ENCODE measurements at places on chromosomes 5 and 9. TPM values are rescaled to one million over a fixed set of nuclear protein-coding genes. Genes with fewer than 3 reads are reported as not detected.

Gene TNC
- total RNA-seq: 1.7 TPM

- no peak for DNase-seq
Observed at GRCh38 chr9:114602620-114603019, 8.5 kb upstream of the TMEM268 start.

Gene DOCK8
- total RNA-seq: 22.6 TPM

- DNase-seq: peak; percentile 63
Observed at GRCh38 chr5:174935854-174936474, 211.6 kb downstream of the MSX2 start.

DNA sequence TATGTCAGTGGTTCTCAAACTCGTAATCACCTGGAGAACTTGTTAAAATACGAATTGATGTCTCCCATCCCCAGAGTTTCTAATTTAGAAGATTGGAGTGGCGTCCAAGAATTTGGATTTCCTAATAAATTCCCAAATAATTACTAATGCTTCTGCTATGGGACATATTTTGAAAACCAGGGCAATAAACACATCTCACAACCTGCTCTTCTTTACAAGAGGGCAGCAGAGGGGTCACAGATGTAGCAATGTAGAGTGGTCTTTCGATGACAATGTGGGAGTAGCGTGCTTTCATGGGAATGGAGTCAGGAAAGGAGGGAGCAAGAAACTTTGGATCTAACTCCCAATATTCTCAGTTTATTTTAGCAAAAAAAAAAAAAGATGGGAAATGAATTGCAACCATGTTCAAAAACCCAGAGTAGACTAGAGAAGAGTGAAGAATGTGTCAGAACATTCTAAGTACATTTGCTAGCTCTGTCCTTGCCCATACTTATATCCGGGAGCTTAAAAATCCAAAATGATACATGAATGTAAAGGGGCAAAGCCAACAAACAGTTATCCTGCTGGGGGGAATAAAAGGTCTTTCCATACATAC, 33.8 kb upstream of the ALDH1A1 start:
- no peak for DNase-seq

DNA sequence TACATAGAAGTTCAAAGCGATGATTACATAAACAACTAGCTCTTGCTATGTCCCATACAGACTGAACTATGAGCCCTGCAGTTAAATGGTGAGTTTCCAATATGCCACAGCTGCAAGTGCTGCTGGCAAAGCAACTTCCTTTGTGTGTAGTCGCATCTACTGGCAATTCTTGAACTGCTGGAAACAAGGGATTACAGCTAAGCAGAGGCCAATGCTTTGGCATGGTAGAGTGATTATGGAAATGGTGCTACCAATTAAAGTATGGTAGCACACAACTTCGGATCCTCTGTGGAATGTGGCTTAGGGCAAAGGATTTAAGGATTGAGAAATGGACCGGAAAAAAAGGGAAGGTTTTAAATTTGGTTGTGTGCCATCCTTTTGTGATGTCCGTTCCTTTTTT, 856.6 kb downstream of the MAT2B start:
- DNase-seq: no peak

- DNase-seq: no peak
Observed at GRCh38 chr9:126508928-126509327, 104.8 kb upstream of the LMX1B start.

DNA sequence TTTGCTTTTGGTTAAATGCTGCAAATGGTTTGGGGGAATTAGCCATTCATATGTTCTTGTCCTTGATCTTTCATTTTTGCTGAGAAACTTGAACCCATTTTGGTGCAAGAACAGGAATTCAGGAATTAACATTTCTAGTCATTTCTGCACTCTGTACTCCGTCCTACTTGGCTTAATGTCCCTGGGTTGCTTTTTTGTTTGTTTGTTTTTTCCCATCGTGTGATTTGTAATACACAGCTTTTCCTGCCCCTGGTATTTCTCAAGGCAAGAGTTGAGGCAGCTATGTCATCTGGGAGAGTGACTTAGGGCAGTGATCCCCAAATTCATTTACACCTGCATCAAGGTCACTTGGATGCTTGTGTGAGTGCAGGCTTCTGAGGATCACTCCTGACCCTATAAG, 71.3 kb downstream of the IQGAP2 start:
- DNase-seq: no peak

Gene IL33
- total RNA-seq: 15.3 TPM

Measured in liver (tissue), 10 donors.